Mammary epithelial cell (primary cell): ENCODE measurements at places on chromosomes 7 and 10.

- peak; percentile 61 for DNase-seq
These were observed 26.5 kb downstream of the NUB1 start for GRCh38 chr7:151368136-151368571.

DNA sequence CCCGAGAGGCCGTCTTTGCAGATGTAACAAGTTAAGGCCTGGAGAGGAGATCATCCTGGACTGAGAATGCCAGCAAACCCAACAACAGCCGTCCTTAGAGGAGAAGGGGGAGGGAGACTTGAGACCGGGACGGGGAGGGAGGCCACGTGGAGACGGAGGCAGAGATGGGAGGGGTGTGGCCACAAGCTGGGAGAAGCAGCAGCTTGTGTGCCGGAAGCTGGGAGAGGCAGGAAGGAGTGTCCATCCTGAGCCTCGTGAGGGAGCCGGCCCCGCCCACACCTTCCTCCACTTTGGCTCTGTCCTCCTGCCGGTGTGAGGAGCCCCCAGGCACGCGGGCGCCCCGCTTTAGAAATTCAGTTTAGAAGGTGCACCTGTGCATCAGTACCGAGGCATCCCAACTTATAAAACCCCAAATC is 95.7 kb downstream of the DNAJB6 start:
- DNase-seq = peak; percentile 63

- DNase-seq = no peak
These were observed 18.3 kb downstream of the HNRNPA2B1 start for GRCh38 chr7:26182283-26182682.

GRCh38 chr10:62746951-62747729 is 57.4 kb upstream of the ADO start:
- no peak for DNase-seq

DNA sequence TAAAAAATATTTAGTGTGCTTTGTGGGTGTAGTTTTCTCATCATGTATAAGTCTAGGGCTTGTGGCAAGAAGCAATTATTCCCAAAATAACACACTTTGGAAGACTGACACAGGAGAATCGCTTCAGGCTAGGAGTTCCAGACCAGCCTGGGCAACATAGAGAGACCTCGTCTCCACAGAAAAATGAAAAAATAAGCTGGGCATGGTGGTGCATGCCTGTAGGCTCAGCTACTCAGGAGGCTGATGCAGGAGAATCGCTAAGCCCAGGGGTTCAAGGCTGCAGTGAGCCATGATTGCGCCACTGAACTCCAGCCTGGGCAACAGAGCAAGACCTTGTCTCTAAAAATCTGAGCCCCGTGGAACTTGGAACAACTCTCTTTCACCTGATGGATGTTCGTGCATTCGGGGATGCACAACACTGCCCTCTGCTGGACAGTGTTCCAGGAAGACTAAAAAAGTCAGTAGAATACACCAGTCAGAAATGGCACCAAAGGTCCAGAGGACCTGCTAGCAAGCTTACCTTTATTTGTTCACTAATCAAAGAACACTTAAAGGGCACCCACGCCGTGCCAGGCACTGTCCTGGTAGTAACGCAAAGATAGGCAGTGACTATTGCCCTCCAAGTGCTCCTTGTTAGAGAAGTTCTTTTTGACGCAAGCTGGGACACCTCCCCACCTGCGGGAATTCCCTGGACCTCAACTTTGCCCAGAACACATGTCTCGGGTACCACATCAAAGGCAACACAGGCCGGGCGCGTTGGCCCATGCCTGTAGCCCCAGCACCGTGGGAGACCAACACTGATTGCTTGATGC is 81.9 kb upstream of the CALN1 start:
- DNase-seq = peak; percentile 42

- no peak for DNase-seq
These were observed 148.4 kb upstream of the FAM20C start for GRCh38 chr7:43791-44540.

DNA sequence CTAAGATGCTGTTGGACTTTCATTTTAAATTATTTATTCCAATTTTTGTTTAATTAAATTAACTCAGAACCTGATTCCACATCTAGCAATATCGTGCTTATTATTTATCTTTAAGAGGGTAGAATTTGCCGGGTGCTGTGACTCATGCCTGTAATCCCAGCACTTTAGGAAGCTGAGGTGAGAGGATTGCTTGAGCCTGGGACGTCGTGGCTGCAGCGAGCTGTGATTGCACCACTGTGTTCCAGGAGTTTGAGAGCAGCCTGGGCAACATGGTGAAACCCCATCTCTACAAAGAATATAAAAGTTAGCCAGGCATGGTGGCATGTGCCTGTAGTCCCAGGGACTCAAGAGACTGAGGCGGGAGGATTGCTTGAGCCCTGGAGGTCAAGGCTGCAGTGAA is 47.8 kb downstream of the ZFAND4 start:
- no peak for DNase-seq

GRCh38 chr7:26233902-26234511 is 32.5 kb downstream of the CBX3 start:
- no peak for DNase-seq

GRCh38 chr7:100154651-100155491 is 3.7 kb downstream of the TRAPPC14 start:
- no peak for DNase-seq

DNA sequence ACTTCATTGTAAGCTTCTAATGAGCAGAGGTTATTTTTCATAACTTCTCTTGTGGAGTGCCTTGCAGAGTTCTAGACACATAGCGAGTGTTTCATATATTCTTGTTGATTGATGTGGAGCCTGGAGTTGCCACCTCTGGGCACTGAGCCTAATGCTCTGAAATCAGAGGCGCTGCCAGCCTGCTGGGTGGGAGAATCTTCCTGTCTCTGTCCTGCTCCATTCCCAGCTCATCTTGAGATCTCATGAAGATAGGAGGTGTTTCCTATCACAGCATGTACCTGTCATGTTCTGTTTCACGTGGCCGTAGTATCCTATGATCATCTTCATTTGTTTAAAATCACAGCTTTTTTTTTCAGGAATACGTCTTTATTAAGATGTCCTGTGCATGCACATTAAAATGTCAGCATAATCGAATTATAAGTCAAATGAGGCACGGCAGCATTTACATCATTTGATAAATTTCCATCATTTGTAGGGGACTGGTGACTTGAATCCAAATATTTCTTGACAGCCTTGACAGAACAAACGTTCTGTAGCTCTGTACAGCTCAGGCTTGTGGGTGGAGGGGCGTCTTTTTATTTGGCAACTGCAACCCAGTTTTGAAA is 393.0 kb downstream of the PHTF2 start:
- no peak for DNase-seq

DNA sequence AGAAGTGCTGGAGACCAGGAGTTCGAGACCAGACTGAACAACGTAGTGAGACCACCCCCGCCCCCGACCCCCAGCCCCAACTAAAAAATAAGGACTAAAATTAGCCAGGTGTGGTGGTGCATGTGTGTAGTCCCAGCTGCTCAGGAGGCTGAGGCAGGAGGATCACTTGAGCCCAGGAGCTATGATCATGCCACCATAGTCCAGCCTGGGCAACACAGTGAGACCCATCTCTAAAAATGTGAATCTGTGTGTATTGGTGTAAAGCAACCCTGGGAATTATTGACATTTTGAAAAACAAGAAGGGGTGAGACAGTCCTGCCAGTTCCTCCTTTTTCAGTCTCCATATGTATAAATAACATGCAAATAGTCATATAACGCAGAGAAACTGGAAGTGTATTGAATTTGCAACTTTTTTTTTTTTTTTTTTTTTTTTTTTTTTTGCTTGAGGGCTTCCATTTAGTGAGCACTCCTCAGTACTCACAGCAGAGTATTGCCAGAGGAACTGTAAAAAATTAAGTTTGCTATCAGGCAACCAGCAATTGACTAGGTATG is 3.4 kb upstream of the ITGB1 start:
- DNase-seq = no peak
